Stimulated activated CD4-positive, alpha-beta T cell treated with anti-CD3 and anti-CD28 coated beads, Interleukin-12 subunit alpha, Interleukin-12 subunit beta, amount 100 ng/mL, for 24 hours (primary cell): ENCODE measurements at places on chromosomes 12 and 14.

GRCh38 chr14:55707365-55707804 is 127.4 kb downstream of the KTN1 start:
- DNase-seq: no peak

- no peak for DNase-seq
These were observed 34.0 kb upstream of the CMKLR1 start for GRCh38 chr12:108373111-108373510.

GRCh38 chr14:45156067-45156466 is 20.3 kb downstream of the FANCM start:
- DNase-seq: no peak

GRCh38 chr14:48140804-48141203 is 465.4 kb upstream of the MDGA2 start:
- no peak for DNase-seq

DNA sequence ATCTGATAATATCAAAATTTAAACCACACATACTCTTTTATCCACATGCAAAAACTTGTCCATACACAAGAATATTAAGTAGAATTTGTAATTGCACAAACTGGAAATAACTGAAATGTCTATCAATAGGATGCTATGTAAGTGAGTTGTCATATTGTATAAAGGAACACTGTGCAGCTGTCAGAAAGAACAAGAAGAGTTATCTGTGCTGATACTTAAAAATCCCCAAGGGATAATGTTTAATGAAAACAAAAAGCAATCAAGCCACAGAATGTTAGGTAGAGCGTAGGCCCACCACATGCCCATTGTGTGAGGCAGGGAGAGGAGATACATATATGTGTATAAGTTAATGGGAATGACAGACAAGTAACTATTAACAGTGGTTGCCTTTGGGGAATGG is 25.9 kb upstream of the HIGD1C start:
- no peak for DNase-seq

DNA sequence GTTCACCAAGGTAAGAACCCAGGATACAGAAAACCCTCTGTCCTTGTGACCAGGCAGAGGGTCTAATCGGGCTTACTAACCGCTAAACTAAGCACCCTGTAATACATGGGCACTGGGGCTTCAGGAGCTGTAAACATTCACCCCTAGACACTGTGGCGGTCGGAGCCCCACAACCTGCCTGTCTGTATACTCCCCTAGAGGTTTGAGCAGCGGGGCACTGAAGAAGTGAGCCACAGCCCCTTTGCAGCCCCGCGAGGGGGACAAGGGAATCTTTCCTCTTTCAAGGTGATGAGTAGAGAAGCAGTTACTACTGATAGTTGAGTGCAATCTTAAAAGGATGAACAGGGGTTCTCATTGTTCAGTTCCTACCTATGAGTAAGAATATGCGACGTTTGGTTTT is 397.2 kb downstream of the AEBP2 start:
- DNase-seq: no peak

- no peak for DNase-seq
These were observed 106.0 kb downstream of the BRMS1L start for GRCh38 chr14:35932136-35932535.

DNA sequence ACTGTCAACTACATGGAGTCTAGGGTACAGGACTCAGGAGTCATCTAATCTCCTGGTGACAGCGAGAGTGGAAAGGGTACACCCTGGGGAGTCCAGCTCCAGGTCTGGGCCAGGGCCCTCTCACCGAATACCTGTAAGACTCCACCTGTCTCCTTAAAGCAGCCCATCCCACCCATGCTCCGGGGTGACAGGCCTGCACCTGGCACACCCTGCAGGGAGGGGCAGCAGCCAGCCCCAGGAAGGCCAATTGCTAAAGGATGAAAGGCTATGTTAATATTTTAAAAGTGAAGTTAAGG is 45.5 kb downstream of the STX2 start:
- DNase-seq: no peak

GRCh38 chr14:34078117-34078743 is 127.4 kb upstream of the EGLN3 start:
- DNase-seq: no peak

DNA sequence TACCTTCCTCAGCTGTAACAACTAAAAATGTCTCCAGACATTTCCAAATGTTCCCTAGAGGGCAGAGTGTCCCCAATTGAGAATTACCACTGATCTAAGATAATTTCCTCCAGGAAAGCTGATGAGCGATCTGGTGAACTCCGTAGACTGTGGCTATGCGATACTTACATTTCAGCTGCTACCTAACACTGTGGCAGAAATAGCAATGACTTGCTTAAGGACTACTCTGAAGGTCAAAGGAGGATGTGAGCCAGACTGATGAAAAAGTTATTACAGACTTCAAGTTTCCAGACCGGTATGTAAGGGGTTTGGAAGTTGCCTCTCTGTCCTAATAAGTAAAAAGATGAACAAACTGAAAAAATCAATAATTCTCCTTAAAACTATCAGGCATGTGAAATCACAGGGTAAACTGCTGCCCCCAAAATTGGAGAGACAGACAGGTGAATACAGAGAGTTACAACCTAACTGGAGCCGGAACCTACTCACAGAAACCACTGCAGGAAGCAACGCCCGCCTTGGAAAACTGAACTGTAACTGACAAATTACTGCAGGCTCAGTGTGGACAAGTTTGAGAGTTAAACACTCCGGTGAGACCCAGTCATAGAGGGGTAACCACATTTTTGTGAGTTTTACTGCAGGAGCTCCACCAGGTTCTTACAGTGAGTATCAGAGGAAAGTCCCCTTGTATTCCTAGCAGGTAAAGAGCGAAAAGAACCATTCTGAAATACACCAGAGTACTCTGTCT is 60.0 kb upstream of the PARP11 start:
- no peak for DNase-seq

DNA sequence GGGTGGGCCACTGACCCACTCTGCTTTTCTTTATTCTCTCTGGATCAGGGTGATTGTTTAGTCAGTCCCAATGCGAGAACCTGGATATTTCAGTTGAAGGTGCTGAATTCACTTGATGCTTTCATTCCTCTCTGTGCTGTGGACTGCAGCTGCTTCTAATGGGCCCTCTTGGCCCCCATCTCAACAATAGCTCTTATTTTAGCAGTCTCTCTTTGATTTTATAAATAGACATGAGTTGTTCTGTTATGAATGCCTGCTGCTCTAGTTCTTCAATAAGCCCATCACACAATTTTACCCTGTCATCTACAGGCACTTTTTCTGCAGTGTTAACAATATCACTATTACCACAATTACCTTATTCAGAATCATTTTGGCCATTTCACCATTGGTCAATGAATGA is 54.1 kb upstream of the YARS2 start:
- no peak for DNase-seq

DNA sequence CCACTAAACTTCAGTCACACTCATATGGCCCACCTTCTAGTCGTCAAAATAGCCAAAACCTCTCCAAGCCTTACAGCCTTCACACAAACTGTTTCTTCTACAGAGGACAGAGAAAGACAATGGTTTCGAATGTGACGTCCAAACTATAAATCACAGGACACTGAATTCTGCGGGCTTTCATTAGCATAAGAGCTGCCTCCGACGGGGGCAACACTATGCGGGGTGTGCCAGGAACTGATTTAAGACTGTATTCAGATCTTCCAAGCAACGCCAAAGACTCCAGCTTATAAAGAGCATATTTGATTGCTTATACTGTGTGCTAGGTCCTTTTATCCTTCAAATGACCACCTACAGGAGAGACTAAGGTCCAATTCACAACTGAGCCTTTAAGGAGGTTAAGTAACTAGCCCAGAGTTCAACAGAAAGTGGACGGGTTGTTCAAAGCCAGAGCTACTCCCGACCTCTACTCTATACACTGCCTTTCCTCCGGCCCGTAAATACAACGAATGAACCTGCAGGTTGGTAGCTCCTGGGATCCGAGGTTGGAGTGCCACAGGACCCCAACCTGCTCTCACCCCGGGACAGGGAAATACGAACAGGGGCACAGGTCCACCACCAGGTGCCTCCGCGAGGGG is 575 bp downstream of the L2HGDH start:
- no peak for DNase-seq

- DNase-seq: no peak
These were observed 32.8 kb upstream of the PPFIBP1 start for GRCh38 chr12:27491226-27491625.

GRCh38 chr12:117671734-117672133 is 297.1 kb downstream of the KSR2 start:
- DNase-seq: no peak

DNA sequence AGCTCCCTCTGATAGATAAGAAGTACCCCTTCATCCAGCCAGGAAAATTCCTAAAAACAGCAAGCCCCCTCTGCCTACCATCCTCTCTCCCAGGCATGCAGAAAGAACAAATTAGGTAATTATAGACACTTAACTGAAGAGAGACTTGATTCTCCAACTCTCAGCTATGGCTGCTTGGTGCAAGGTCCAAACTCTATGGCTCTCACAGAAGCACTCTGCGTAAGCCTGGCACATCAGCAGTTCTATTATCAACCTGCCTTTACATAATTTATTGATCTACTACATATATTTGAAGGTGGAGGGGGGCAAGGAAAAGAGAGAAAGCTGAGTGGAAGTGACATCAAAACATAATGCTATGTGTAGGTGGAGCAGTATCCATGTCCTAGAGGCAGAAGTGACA is 1.1 kb upstream of the MYO1A start:
- no peak for DNase-seq

GRCh38 chr12:54363618-54364017 is 668 bp downstream of the GPR84 start:
- DNase-seq: no peak

- no peak for DNase-seq
These were observed 217.2 kb upstream of the BMP4 start for GRCh38 chr14:54173802-54174201.

GRCh38 chr12:131454418-131455217 is 256.3 kb upstream of the SFSWAP start:
- peak; percentile 14 for DNase-seq

DNA sequence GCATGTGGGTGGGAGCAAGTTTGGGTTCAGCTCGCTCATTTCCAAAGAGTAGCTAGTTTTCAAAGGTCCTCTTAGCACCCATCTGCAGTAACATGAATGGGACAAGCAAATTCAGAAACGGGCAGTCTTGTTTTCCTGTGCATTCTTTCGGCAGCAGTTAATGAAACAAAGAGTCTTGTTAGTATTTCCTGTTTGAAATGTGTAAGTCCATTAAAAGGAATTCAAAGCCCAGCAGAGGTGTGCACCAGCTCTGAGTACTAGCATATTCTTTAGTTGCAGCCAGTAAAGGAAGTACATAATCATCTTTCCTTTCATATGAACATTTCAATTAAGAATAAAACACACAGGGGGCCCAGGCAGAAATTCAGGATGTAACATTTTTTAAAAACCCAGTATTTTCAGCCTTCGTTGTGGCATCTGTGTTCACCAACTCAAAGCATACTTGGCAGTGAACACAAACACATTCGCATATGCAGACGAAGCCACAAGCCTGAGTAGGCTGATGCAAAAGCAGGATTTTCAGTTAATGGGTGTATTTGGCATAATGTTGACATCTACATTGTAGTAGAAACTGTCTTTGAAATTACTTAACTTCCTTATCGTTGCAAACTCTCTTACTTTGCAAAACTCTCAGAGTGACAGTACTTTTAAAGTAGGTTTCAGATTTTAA is 570.0 kb upstream of the FLRT2 start:
- DNase-seq: no peak

DNA sequence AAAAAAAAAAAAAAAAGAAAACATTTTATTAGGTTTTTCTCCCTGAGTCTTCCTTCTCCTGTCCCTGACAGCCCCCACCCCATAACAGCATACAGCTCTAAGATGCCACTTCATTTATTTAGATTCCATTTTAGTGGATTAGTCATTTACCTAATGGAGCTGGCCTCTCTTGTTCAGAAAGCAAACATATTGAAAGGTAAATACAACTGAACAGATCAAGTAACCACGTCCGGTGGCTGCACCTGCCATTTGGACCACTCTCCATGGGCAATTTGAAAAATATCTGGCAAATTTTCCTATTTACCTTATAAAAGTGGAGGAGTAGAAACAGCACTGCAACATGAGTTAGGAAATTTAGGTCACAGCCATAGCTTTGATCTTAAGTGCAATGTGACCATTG is 254.6 kb downstream of the C12orf42 start:
- DNase-seq: no peak

DNA sequence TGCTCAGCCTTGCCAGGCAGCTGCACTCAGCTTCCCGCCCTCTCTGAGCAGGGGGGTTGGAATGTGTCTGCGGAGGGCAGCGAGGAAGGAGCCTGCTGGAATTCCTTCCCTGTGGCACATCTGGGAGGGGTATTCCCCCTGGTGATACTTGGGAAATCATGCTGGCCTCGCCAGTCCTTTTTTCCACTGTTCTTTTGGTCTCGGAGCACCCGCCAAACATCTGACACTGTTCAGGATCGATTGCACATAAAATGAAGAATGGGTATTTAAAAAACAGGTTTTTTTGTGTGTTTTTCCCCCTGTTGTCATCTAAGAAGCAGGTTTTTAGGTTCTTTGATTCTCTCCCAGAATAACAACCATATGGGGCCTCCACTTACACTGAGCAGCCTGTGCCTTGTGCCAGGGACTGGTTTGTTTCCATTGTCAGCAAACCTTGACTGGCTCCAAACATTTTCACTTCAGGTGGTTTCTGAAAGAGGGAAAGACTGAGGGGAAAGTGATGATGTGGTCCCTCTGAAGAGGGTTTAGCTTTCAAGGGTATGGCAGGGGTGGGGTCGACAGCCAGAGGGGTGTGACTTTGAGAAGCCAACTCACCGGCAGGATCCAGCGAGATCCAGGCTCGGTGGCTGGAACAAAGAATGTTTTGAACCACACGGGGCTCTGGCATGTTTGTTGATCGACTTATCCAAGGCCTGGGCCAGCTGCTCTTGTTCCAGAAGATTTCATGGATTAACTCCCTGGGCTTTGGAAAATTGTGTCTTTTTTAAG is 215.1 kb downstream of the CACNA1C start:
- DNase-seq: no peak

GRCh38 chr14:105436891-105437722 is 17.5 kb downstream of the MTA1 start:
- no peak for DNase-seq

DNA sequence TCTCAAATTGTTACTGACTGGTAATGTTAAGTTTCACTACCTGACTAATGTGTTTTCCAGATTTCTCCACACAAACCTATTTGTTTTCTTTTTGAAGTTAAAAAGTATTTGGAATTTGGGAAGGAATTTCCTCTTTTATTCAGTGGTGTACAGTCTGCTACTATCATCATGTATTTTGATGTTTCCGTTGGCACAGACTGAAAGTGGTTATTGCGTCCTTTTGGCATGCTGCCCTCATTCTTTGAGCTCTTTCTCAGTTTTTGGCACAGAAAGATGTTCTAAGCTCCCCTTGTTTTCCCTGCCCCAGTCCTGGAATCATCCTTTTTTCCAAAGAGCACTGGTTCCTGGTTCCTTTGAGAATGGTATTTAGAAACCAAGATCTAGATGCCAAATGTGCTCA is 31.4 kb upstream of the RTRAF start:
- no peak for DNase-seq

GRCh38 chr14:100810435-100810834 is 15.5 kb upstream of the MEG3 start:
- DNase-seq: no peak

GRCh38 chr12:53869500-53869899 is 69.1 kb upstream of the HOXC13 start:
- no peak for DNase-seq

- DNase-seq: no peak
These were observed 9.3 kb upstream of the ADSS1 start for GRCh38 chr14:104714681-104715080.
